Progenitor cell of endocrine pancreas (in vitro differentiated cells): ENCODE measurements at places on chromosomes 7 and 10. TPM values are rescaled to one million over a fixed set of nuclear protein-coding genes. Genes with fewer than 3 reads are reported as not detected.
A peak's percentile ranks its signal among the peaks of the same experiment; 100 is the strongest.

Gene PON3
- 0.14 TPM in 1 of 2 replicates, not detected in the other for total RNA-seq

Gene ARHGEF35
- 17.3 and 19.5 TPM in 2 replicates for total RNA-seq

Gene ZNRF2
- total RNA-seq: 13.8 and 14.4 TPM in 2 replicates

Gene ANKRD1
- total RNA-seq: 48.1 and 61.8 TPM in 2 replicates

Gene TMEM225B
- total RNA-seq: 0.91 and 1.4 TPM in 2 replicates

Gene CELF2
- 3.8 and 5.7 TPM in 2 replicates for total RNA-seq

Gene SPDYE6
- total RNA-seq: not detected in 2 replicates

DNA sequence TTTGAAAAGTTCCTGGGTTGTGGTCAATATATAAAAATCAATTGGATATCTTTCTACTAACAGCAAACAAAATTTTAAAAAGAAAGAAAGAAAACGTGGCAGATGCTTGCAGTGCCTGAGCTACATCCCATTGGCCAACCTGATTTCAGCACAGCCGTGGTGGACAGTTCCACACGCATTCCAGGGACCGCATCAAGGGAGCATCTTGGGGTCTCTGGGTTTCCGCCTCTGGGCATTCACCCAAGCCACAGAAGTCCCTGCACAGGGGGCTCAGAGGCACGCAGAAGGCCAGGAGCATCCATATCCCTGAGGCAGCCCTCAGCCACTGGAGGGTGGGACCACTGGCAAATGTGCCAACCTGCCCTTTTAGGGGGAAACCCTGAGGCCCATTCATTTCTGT, 254.5 kb upstream of the RNF32 start:
- H3K4me3 ChIP-seq: no peak overlapping the region
- H3K27me3 ChIP-seq: peaks cover 18% of the 10 kb centered on the region
- no peaks in the 10 kb centered on the region for H3K4me1 ChIP-seq
- peak; percentile 54 for DNase-seq

DNA sequence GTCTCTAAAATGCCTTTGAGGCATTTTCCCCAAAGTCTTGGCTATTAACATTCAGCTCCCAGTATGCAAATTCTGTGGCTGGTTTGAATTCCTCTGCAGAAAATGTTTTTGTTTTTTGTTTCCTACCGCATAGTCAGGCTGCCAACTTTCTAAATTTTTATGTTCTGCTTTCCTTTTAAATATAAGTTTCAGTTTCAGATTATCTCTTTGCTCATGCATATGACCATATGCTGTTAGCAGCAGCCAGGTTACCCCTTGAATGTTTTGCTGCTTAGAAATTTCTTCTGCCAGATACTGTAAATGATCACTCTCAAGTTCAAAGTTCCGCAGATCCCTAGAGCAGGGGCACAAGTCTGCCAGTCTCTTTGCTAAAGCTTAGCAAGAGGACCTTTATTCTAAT, 96.9 kb downstream of the PLPP4 start:
- no peaks in the 10 kb centered on the region for H3K27me3 ChIP-seq
- DNase-seq: no peak
- no peak overlapping the region for H3K4me3 ChIP-seq
- peaks cover 3% of the 10 kb centered on the region for H3K4me1 ChIP-seq
- H3K36me3 ChIP-seq: no peaks in the 10 kb centered on the region
- no peak overlapping the region for H3K27ac ChIP-seq

GRCh38 chr10:132194726-132195125, 8.0 kb downstream of the DPYSL4 start:
- DNase-seq: no peak
- no peaks in the 10 kb centered on the region for H3K4me1 ChIP-seq
- H3K27me3 ChIP-seq: no peaks in the 10 kb centered on the region
- no peak overlapping the region for H3K27ac ChIP-seq
- no peak overlapping the region for H3K4me3 ChIP-seq

DNA sequence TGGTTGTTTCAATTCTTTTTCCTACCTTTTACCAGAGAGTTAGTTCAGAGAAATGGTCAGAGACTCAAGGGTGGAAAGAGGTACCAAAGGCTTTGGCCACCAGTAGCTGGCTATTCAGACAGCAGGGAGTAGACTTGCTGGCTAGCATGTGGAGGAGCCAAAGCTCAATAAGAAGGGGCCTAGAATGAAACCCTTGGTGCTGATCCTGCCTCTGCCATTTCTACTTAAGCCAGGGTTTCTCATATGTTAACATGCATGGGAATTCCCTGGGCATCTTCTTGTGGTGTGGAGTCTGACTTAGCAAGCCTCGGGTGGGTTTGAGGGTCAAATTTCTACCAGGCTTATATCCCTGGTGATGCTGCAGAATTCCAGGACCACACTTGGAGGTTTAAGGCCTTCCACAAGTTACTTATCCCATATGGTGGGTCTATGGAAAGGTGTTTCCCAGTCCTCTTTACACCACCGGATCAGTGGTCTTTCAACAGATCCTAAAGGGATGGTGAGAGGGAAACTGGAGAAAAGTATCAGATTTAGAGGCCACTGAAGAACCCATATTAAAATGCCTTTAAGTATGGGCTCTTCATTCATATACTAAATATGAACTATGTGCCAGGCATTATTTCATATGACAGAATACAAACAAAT, 3.2 kb downstream of the IL6 start:
- no peak overlapping the region for H3K27ac ChIP-seq
- H3K4me3 ChIP-seq: no peak overlapping the region
- peaks cover 9% of the 10 kb centered on the region for H3K4me1 ChIP-seq
- no peak for DNase-seq

- no peaks in the 10 kb centered on the region for H3K36me3 ChIP-seq
- no peak for DNase-seq
- no peak overlapping the region for H3K4me3 ChIP-seq
- no peaks in the 10 kb centered on the region for H3K27me3 ChIP-seq
- H3K27ac ChIP-seq: no peak overlapping the region
Measured at GRCh38 chr7:88566162-88566729, 193.3 kb upstream of the ZNF804B start.

DNA sequence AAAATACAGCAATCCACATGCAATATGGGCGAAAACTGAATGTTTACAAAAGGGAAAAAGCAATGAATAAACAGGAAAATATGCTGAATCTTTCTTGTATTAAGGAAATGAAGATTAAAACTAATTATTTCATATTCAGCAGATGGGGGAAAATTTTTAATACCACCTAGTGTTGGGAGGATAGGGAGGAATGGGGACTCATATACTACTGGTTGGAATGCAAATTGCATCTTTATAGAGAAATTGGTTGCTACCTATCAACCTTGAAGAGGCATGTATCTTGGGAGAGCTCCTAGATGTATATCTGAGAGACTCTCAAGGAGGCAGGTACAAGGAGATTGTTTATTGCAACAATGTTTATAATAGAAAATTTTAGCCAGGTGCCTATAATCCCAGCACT, 101.4 kb downstream of the CREM start:
- DNase-seq: no peak
- no peaks in the 10 kb centered on the region for H3K27me3 ChIP-seq
- H3K4me1 ChIP-seq: no peaks in the 10 kb centered on the region
- no peaks in the 10 kb centered on the region for H3K36me3 ChIP-seq

GRCh38 chr7:108282427-108282996, 152.4 kb upstream of the LAMB4 start:
- no peak overlapping the region for H3K4me3 ChIP-seq
- no peaks in the 10 kb centered on the region for H3K27me3 ChIP-seq
- H3K4me1 ChIP-seq: no peaks in the 10 kb centered on the region
- H3K36me3 ChIP-seq: no peaks in the 10 kb centered on the region

DNA sequence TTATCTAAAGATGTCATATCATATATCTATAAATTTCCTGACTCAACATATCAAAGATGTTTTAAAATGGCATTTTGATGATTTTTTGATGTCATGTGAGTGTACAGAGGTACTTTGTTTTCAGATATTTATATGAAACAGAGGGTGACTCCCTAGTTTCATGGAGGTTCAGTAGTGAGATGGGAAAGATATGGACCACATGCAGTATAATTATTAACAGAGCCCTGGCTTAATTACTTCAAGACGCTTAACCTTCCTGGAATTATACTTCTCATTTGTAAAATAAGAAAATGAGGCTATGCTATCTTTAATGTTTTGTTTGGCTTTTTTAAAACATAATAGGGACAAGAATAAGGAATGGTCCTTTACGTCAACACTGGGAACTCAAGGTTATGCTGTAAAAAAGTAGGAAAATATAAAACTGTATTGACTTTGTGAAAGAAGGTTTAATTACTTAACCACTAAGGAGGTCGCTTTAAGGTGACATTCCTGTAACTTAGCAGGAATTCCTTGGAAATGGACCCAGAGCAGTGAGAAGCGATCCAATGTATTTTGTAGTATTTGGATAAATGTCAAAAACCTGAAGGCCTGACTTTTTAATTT, 821.0 kb upstream of the IGFBP3 start:
- H3K4me3 ChIP-seq: no peak overlapping the region
- no peaks in the 10 kb centered on the region for H3K36me3 ChIP-seq
- H3K4me1 ChIP-seq: peaks cover 10% of the 10 kb centered on the region
- no peak overlapping the region for H3K27ac ChIP-seq
- no peaks in the 10 kb centered on the region for H3K27me3 ChIP-seq

DNA sequence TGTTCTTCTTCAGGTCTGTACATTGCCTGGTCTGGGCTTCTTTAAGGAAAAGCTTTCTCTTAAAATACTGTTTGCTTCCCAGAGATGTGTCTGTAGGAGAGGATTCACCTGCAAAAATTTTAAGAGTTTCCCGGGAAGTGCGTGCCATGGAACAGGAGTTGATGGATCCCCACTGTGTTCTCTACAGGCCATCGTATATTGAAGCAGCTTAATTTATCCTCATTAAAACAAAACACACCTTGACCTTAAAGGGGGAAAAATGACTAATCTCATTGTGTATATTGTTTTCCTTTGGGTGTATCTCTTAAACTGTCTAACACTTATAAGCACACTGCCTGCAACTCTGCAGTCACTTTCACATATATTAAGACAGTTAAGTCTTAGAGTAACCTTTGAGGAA, 111.4 kb downstream of the ST7 start:
- DNase-seq: no peak
- no peaks in the 10 kb centered on the region for H3K36me3 ChIP-seq
- H3K27ac ChIP-seq: no peak overlapping the region
- peaks cover 23% of the 10 kb centered on the region for H3K4me1 ChIP-seq
